ENCODE measurements at places on chromosomes 3 and 15.

GRCh38 chr3:8458711-8459110 is 42.9 kb upstream of the LMCD1 start:
- peak; percentile 89 for DNase-seq

DNA sequence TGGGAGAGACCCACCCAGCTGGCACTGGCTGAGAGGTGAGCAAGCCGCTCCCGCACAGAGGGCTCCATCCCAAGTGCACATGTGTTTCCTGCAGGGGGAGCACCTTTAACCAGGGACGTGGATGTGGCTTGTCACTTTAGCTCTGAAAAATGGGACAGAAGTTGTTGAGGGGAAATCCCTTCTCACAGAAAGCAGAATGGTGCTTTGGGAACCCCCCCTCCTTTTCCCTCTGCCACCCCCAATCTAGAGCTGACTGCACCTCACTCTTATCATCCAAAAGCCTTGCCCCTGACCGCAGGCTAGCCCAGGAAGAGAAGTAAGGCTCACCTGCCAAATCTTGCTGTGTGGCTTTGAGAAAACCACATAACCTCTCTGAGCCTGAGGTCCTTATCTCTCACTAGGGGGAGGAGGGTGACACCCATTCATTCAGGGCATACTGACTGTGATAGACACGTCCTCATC is 77.9 kb downstream of the RPN1 start:
- no peak for DNase-seq

DNA sequence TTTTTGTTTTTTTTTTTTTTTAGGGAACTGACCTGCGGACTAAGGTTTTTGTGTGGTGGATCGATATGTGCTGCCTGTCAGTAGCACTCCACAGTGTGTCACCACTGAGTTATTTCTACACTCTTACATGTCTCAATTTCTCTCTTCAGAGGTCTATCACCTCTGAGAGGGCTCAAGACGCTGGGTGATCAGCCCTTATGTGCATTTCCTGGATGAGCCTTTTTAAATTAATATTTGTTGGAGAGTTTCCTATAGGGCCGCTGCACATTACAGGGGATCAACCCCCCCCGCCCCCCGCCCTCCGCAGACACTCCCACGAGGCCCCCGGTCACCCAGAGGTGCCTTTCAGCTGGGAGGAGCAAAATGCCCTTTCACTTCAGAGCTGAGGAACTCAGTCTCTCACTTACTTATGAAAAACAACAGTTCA is 34.5 kb upstream of the AP4E1 start:
- DNase-seq = no peak

GRCh38 chr3:184717399-184717983 is 5.6 kb upstream of the MAGEF1 start:
- no peak for DNase-seq

GRCh38 chr3:55951388-55951787 is 464.3 kb upstream of the WNT5A start:
- no peak for DNase-seq

DNA sequence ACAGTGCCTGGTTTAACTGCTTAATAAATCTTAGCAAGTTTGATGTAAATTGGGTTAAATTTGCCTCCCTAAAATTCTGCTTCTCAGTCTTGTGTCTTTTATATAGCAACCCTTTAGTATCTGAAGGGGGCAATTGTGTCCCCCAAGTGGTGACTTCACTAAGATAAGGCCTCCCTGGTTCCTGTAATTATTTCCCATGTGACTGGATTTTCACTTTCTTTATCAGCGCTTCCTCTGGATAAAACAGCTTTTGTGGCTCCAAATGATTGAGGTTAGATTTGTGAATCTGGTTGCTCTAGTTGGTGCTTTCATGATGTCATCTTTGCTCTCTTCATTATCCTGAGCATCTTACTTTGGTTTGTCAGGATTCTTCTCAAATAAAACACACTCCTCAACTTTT is 334.3 kb upstream of the CTDSPL start:
- DNase-seq = no peak

GRCh38 chr3:136937851-136938250 is 19.9 kb upstream of the IL20RB start:
- no peak for DNase-seq

DNA sequence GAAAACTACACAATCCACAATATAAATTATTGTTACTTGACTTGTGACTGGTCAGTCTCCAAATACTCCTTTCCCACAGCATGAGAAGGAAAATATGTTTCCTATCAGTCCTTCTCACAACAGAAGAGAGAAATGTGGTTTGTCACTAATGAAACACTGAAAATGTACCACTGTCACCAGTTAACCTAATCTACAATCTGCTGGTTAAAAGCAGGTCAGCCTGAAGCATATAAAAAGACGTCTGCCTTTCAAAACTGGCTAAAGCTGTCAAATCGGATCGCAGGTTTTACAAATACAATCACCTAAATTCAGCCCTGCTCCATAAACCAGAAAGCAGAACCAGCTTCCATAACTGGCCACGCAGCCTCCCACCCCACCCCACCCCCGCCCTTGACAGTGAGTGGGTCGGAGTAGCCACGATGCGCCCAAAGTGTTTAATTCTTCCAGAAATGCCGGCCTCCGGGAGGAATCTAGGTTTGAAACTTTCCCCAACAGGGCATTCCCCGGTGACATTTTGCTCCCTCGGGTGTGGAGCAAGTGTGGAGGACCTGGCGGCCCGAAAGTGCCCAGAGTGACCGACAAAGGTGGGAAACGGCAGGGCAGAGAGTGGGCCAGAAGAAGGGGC is 682 bp downstream of the ETFA start:
- DNase-seq = no peak

DNA sequence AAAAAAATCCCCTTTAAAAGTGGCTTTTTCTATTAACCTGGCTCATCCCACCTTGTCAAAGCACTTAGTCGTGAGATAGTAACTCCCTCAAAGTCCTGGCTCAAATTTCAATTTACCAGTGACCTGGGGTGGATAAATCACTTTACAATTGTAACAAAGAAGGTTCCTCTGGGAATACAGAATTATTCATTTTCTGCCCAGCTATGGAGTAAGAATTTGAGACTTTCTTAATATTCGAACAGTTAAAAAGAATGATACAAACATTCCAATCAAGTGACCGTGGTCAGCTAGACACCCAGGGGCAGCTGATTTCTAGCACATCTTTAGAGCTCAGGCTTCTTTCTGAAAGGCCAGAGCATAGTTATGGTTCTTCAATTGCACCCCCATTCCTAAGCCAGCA is 291.0 kb upstream of the TGFBR2 start:
- no peak for DNase-seq

- no peak for DNase-seq
Measured at GRCh38 chr3:134640872-134641470, 9.9 kb downstream of the KY start.

GRCh38 chr3:171183042-171183441 is 156.5 kb upstream of the SLC2A2 start:
- no peak for DNase-seq

DNA sequence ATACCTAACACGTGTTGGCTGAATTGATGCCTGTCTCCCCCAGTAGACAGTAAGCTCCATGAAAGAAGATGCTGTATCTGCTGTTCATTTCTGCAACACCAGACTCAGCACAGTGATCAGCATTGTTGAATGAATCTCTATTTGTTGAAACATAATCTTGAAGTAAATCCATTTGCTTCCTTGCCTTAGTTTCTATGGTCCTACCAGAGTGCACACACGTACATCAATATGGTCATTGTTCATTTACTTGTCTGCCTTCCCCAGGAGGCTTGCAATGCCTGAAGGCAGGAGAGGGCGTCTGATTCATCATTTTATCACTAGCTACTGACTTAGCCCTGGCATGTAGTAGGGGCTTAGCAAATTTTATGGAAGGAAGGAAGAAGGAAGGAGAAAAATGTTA is 19.2 kb downstream of the RBP2 start:
- DNase-seq = no peak

GRCh38 chr3:192915304-192915703 is 2.4 kb downstream of the MB21D2 start:
- DNase-seq = no peak

DNA sequence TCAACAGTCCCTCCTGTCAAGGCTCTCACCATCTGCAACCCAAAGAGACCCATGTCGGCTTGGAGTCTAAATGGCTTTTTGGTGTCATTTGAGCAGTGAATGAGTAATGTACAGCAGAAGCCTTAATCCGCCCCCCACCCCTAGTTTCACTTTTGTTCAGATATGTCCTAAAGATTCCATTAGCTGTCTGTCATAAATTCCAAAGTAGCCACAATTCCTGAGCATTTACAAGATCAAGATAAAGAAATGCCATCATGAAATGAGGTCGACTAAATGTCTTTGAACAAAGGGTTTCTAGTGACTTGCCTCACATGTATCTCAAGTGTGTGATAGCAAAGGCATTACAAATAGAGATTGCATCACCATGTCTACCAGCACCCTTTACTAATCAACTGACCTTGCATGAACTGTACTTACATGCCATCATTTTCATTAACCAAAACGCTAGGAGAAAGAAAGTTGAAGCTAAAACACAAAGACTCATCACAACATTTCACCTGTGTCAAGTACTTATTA is 123.8 kb upstream of the PHLDB2 start:
- DNase-seq = peak; percentile 62

- DNase-seq = no peak
Measured at GRCh38 chr15:74432968-74433591, 678 bp downstream of the SEMA7A start.

GRCh38 chr3:79012946-79013362 is 754.8 kb downstream of the ROBO1 start:
- no peak for DNase-seq

DNA sequence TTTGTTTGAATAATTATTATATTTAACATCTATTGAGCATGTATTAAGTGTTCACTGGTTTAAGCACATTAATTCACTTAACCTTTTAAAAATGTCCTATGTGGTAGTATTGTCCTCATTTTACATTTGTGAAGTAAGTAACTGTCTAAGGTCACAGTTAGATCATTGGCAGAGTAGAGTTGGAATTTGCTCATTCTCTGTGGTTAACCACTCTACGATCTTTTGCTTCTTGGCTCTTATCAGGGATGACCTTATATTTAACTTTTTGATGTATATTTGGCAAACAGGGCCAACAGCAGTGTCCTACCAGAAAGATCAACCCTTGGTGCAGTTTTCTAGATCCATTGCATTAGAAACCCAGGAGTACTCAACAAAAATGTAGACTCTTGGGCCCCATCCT is 34.0 kb downstream of the PXK start:
- DNase-seq = no peak

GRCh38 chr3:22886439-22887068 is 316.6 kb upstream of the UBE2E2 start:
- DNase-seq = no peak

DNA sequence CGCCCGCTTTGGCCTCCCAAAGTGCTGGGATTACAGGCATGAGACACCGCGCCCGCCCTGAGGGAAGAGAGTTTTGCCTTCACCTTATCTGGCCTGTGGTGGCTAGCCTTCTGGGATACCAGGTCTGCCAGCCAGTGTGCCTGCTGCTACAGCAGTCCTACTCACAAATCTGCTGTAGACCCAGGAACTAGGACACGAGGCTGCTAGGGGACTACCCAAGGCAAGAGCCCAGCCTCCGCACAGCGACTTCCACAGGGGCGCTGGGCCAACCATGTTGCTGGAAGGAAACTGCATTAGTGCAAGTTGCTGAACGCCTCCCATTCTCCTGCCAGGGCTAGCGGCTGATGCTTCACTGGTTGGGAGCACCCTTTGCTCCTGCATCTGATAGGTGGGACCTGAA is 53.7 kb downstream of the DHX30 start:
- DNase-seq = no peak

DNA sequence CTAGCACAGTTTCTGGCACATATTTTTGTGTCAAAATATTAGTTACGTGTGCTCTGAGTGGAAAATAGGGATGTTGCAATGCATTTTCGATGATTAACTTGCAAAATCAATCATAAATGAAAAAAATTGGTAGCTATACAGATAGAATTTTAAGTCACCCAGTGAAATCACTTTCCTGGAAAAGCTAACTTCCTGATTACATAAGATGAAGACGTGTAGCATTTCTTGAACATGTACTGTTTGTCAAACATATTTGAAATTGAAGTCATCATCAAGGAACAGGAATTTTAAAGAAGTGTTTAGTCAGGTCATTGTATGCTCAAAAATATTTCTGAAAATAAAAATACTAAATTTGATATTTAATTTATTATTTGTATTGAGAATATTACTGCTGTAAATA is 977.7 kb downstream of the PLOD2 start:
- DNase-seq = no peak

DNA sequence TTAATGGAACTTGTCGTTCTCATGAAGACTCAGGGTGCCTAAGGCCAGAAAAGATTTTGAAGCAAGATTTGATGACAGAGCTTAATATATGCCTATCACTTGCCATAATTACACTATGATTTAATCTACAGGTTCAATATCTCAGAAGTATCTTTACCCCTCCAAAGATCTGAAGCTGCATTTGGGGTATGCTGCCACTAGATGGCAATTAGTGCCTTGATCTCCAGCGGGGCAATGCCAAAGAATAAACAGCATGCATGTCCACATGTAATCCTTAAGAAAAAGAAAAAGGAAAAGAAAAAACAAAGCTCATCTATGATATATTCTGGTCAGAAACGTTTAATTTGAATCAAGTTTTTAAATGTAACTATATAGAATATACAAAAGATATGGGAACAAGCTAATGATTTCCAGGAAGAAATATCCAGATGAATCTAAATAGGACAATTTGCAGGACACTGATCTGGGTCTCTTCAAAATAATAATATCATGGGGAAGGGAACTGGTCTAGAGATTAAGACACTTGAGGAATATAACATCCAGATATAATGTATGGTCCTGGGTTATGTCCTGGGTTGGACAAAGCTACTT is 55.0 kb upstream of the SOX14 start:
- no peak for DNase-seq

- DNase-seq = no peak
Measured at GRCh38 chr3:32274306-32274705, 35.8 kb downstream of the CMTM8 start.

GRCh38 chr3:63086190-63086589 is 191.9 kb upstream of the SYNPR start:
- DNase-seq = no peak

DNA sequence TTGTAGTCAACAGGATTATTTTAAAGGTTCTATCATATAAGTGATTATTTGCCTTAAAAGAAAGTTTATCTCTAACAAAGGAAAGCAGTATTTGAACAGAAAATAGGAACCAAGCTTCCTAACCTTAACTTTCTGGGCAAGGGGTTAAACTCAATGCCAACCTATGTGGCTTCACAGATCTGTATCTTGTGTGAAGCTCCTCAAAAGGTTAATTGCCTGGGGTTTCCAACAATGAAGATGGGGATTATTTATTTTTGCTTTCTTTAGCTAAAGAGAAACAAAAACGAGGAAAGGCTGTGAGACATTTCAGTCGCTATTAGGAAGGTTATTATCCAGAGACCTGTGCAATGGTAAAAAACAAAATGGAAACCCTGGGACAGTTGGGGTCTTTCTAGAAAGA is 1.1 kb upstream of the WDR82 start:
- DNase-seq = no peak

GRCh38 chr15:71085809-71086208 is 29.5 kb upstream of the THSD4 start:
- DNase-seq = no peak

GRCh38 chr3:148923592-148923991 is 58.5 kb downstream of the CPA3 start:
- no peak for DNase-seq

GRCh38 chr15:76987896-76988860 is 6.7 kb upstream of the PSTPIP1 start:
- DNase-seq = no peak

- no peak for DNase-seq
Measured at GRCh38 chr15:61750271-61751084, 309.8 kb downstream of the VPS13C start.

- no peak for DNase-seq
Measured at GRCh38 chr3:197730200-197730599, 6.5 kb downstream of the RUBCN start.

Measured in AG09319 (cell line).